ENCODE measurements at places on chromosomes 5 and 9.

DNA sequence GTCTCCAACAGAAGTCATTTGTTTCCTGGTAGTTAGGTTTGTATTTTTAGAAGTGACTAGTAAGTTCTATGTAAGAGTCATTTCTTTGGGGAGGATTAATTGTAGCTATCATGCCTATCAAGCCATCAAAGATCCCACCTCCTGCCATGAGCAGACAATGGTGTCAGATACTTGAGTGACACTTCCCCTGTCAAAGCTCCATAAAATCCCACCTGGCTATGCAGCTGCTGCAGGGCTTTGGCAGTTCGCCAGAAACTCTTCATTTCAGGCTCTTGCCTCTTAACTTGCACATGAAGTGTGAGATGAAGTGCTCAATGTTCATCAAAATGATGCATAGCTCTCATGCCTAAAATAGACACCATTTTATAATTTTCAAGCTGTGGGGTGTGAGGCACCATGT lies 312.1 kb downstream of the CDH12 start:
- no peak for DNase-seq

DNA sequence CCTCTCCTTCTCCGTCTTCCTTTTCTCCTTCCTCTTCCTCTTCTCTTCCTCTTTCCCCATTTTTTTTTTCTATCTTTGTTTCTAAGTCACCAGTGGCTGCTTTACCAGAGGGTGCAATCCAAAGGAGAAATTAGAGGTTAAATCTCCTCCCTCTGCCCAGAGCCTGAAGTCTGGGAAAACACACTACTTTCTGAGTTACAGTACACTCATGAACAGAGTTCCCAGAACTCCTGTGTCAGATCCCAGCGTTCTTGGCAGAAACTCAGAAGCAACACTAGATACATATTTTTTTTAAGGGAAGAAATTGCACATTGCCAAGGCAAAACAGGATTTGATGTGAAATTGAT lies 189.0 kb downstream of the SNCAIP start:
- no peak for DNase-seq

DNA sequence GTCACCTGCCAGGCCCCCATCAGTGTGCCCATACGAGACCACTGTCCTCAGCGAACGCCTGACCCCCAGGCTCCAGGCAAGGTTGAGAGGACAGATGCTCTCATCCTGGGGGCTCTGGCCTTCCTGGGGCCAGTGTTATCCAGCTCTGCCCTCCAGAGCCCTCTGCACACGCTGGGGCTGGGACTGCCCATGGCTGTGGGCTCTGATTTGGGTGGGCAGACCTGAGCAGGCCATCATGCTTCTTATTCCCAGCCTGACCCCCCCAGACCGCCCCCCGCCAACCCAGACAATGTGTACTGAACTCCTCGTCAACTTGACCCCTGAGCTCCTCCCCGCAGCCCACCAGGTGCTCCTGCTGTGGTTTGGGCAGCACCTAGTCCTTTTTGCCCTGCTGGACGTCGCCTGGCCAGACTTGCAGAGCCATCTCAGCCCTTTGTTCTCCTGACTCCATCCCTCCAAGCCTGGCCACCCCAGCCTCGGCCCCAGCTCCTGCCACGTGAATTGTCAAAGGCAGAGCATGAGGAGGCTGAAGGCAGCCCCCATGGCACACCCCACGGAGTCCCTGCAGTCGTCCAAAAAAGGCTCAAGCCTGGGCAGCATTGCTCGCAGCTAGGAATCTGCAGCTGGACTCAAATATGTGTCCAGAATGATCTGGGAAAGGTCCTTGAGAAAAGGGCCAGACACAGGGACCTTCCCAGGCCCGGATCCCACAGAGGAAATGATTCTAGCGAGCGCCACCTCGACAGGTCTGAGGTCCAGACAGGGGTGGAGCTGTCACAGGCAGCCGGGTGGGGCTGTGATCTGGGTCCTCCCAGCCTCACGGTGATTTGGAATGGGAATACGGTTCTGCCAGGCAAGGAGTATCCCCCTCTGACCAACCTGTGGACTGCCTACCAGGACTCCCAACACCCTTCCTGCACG lies 87.0 kb downstream of the ADAMTS2 start:
- DNase-seq: no peak

GRCh38 chr5:141779503-141779973 lies 97.5 kb upstream of the ARAP3 start:
- no peak for DNase-seq

- DNase-seq: no peak
These were observed 130.6 kb upstream of the ANKH start for GRCh38 chr5:15002173-15002572.

GRCh38 chr5:87020099-87020934 lies 247.4 kb upstream of the RASA1 start:
- DNase-seq: peak; percentile 37

GRCh38 chr5:95631255-95631958 lies 11.5 kb downstream of the GPR150 start:
- DNase-seq: no peak

DNA sequence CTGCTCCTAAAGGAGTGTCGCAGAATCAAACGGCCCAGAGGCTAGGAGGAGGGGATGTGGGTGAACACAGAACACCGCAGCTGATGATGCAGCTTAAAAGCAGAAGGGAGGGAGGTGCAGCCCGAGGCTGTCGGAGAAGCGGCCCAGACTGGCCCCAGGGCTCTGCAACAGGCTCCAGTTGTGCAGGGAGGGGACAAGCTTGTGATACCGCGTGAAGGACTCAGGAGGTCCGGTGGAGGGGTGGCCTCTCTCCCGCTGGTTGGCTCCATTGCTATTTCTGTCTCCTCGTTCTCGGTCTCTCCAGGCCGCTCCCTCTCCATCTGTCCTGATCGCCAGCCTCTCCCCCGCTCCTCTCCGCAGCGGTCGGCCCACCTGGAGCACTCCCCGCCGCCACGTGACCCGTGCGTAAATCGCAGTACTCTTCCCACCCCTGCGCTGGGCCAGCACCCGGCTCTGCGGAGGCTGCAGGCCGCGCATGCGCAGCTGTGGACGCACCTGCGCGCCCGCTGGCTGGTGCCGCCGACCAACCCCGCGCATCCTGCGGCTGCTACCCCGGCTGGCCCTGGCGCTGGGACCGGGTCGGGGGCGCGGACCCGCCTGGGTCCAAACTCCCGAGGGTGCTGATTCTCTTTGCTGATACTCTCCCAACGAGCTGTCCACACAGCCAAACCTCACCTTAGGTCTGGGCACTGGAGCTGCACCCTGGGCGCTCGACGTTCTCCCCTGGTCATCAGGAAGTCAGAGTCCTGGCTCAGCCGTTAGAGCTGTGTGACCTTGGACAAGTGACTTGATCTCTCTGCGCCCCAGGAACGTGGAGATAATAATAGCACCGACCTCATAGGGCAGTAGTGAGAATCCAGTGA lies 3.7 kb upstream of the STXBP1 start:
- peak; percentile 67 for DNase-seq

DNA sequence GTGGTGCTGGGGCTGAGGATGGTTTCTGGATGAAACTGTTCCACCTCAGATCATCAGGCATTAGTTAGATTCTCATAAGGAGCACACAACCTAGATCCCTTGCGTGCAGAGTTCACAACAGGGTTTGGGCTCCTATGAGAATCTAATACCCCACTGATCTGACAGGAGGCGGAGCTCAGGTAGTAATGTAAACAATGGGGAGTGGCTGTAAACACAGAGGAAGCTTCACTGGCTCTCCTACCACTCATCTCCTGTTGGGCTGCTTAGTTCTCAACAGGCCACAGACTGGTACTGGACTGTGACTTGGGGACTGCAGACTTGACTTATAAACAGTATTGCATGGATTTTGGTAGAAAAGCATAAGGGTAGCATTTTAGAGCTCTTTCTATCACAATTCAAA lies 870.7 kb upstream of the CDH10 start:
- DNase-seq: no peak

- DNase-seq: no peak
These were observed 240.5 kb downstream of the ENC1 start for GRCh38 chr5:74400067-74400466.

- DNase-seq: no peak
These were observed 4.1 kb upstream of the BBLN start for GRCh38 chr9:128155736-128156500.

- DNase-seq: no peak
These were observed 87.2 kb downstream of the KCNIP1 start for GRCh38 chr5:170591054-170591453.

DNA sequence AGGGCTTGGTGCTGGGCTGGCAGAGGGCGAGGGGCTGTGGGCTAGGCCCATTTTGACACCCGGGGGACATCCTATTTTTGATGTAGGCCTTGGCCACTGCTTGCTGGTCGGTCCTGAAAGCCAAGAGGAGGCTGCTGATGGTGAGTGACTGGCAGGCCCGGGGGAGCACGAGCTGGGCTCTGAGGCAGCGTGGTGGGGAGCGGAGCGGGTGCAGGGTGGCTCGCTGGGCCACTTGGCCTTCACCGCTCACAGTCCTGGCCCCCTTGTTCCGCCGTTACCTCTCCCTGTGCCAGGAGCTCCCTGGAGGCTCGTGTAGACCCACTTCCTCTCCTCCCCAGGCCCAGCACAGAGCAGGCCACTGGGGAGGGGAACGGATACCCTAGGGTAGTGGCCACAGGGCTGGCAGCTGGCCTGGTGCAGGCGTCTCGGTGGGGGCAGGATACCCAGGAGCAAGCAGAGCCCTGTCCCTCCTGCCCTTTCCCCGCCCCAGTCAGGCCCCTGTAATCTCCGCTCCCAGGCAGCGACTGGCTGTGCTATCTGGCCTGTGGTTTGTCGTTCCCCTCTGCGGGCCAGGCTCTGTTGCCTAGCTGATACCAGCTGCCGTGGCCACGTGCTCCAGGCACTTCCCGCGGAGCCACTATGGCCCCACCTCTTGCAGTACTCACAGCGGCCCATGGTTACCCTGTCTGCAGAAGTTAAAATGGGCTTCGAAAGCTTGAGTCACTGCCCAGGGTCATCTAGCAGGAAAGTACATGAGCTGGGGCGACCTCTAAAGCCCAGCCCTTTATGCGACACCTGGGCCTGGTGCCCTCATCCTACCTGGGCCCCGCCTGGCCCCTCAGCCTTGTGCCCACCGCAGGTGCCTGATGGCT lies 11.7 kb upstream of the DOLPP1 start:
- DNase-seq: peak; percentile 80

- DNase-seq: peak; percentile 16
These were observed 30.0 kb upstream of the RECK start for GRCh38 chr9:36006549-36007315.

DNA sequence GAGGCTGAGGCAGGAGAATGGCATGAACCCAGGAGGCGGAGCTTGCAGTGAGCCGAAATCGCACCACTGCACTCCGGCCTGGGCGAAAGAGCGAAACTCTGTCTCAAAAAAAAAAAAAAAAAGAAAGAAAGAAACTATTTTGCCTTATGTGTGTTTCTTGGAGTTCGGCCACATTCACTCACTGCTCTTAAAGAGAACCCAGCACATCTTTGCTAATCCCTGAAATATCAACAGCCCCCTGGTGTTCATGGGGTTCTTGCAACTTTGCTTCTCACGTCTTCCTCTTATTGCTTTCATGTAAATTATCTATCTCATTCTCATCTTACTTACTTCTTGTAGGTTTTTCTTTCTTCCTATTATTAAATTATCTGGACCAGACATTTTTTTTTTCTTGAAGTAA lies 126.3 kb upstream of the ASTN2 start:
- DNase-seq: no peak

GRCh38 chr5:169127431-169127830 lies 173.5 kb downstream of the SLIT3 start:
- DNase-seq: no peak

DNA sequence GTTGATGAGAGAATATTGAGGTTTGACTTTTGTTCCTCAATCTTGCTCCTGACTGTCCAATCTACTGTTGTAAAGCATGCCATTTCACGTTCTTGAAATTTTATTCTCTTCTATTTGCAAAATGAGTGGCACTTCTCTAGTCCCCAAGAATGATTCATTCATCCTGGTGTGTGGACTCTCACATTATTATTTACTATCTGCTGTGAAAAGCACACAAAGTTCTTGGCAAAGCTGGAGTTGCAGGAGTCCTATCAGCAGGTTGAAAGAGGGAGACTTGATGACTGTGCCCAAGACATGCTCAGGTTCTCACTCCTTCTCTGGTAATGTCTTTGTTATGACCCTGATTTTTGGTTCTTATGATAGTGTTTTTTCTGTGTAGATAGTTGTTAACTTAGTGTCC lies 382.6 kb downstream of the DMRTA1 start:
- DNase-seq: no peak

DNA sequence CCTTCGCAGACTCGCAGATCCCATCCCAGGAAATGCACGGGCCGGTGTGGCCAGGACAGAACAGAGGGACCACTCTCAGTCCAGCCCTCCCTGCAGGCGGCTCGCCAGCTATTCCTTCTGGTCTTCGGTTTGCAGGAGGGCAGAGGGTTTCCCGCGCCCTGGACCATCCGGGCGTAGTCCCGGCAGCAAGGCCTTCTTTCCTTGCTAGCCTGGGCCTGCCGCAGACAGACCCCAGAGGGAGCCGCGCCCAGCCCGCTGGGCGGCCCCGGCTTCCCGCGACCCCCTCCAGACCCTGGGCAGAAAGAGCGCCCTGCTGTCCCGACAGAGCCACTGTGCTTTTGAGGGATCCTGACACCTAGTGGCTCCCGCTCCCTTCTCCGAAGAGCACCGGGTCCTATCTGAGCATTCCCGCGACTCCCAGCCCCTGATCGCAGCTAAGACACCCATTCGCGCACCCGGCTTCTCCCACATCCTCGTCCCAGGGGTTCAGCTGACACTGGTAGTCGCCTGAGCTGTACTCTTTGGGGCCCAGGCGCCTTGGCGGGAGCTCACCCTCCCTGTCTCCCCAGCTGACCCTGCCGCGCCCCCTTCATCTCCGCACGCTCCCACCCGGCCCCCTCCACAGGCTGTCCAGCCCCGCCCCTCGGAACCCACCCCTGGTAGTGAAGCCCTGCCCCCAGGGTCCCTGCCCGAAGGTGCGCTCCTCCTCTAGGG lies 1.1 kb downstream of the CFAP90 start:
- no peak for DNase-seq

GRCh38 chr5:29169886-29170285 lies 2023.6 kb upstream of the CDH6 start:
- DNase-seq: no peak

GRCh38 chr5:4544049-4544670 lies 596.0 kb upstream of the ADAMTS16 start:
- no peak for DNase-seq

DNA sequence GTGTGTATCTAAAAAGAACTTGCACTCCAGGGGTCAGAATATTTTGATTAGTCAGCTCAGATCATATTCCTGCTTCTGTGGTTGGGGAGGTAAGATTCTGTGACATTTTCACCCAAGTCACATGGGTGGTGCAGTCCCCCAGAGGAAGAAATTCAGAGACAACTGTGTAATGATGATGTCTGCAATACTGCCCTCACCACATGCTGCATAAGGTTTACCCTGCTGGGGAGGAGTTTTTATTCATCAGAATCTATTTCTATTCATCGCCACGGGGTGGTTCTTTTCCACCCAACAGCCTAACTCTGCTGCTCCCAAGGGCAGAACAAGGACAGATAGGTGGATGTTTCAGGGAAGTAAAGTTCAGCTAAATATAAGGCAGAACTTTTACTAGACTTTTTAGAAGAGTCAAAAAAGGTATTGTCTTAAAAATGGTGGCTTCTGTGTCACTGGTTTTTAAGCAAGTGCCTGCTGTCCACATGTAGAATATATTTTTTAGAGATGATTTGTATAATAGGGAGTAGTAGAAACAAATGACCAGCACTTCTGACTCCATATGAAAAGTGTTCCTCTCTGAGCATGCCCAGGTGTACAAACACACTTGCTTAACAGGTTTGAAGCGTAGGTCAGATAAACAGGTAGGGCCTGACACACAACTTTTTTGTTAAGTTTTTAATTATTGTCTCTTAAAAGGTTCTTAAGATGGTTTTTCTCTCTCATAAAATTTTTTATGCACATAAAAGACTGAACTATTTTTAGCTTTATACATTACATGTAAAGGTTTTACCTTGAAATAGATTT lies 352.7 kb downstream of the LRRC70 start:
- DNase-seq: no peak

GRCh38 chr9:108271646-108272348 lies 584.0 kb downstream of the ACTL7B start:
- no peak for DNase-seq
